ENCODE measurements at places on chromosomes 7 and 10. TPM values are rescaled to one million over a fixed set of nuclear protein-coding genes. Genes with fewer than 3 reads are reported as not detected.

Gene BZW2
- 74.5 TPM for total RNA-seq

Gene CD36
- 1.0 TPM for total RNA-seq

Gene PHKG1
- 0.50 TPM for total RNA-seq

Gene MBL2
- total RNA-seq, result not detected

Gene VWA2
- 4.7 TPM for total RNA-seq

Gene FOXP2
- 3.1 TPM for total RNA-seq
